Kidney epithelial cell (primary cell): ENCODE measurements at places on chromosomes 12 and 14.

GRCh38 chr12:3168223-3169221 lies 91.3 kb downstream of the TSPAN9 start:
- DNase-seq = peak; percentile 95

GRCh38 chr12:111440152-111440551 lies 34.4 kb downstream of the SH2B3 start:
- no peak for DNase-seq

GRCh38 chr12:71652656-71653055 lies 11.0 kb downstream of the ZFC3H1 start:
- no peak for DNase-seq

DNA sequence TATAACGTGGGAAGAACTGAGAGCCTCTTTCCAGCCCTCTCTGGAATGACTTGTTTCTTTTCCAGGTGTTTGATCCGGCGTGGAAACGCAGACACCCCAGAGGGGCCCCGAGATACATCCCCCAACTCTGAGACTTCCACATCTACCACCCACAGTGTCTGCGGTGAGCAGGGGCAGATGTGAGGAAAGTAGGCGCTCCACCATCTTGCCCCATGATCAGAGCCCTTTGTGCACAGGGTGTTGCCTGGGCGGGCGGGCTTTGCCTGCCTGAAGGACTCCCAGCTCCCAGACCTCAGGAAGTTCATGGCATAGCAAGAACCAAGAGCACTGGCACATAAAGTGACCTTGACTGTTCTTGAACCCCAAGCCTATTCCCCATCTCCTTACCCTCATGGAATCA lies 2.8 kb downstream of the CARMIL3 start:
- DNase-seq = no peak

DNA sequence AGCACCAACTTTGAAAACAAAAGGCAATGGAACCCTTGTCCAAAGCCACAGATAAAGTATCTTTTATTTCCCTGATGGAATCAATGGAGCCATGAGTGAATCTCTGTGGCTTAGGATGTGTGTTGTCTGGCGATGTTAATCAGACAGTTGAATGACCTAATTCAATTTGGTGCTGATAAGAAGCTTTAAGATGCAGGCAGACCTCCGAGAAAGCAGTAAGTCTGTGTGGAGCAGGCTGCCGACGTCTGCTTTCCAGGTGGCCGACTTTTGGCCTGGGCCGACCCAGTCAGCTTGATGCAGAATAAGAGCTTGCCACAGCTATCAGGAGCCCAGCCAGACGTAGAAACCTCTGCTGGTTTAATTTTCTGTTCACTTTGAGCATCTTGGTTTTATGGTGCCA lies 21.1 kb upstream of the TMEM132C start:
- no peak for DNase-seq

DNA sequence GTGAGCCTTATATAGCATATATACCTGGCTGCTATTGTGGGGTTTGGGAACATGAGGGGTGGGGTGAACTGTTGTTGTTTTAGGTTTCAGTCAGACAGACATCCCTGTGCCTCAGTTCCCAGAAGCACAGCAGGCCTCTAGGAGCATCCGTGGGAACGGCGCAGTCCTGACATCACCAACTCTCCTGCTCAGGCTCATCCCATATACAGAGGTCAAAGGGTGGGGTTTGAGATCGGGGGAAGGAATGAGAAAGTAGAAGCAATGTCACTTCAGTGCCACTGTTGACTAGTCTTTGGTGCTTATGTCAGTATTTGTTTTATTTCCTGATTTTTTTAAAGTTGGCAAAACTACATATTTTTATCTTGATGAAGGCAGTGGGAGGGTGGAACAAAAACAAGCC lies 43.1 kb upstream of the A2ML1 start:
- DNase-seq = no peak

DNA sequence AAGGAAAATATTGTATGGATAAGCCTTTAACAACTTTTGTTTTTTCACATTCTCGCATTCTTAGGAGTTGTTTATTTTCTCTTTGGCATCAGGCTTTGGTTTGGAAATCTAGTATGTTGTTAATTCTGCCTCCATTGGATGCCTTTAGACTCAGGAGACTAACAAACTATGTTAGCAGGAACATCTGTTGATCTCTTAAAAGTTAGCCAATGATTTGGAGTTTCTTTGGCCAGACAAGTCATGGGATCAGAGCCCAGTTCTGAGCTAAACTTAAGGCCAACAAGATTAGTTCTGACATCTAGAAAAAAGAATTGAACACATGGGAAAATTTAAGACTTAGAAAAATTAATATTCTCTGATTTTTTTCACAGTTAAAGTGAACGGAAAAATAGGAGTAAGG lies 35.3 kb upstream of the STRAP start:
- DNase-seq = no peak

DNA sequence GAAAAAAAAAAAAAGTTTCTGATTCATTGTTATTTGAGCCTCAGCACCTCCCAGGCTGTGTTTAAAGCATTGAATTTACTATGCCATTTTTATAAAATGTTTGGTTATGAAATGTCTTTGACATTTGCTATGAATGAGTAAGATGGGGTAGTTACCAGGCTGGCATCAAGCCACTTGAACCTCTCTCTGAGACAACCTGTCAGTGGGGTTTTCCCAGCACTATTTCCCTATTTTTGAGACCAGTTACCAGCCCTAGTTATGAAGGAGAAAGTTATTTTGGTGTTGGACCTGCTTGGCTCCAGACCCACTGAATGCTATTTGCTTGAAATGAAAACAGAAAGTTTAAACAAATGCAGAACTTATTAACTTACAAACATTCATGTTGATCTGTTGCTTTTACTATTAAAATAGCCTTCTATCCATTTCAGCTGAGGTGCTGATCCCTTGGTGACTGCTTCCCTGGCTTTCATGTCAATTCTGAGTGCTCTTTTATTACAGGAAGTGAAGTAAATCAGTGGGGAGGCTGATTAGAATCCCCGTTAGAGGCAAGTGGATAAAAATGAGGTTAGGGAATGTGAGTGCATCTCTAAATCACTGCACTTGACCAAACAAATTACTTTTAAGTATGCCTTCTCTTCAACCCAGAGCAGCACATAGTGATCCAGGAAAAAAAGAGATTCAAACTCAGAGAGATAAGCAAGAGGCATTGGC lies 37.8 kb downstream of the LLPH start:
- DNase-seq = no peak

GRCh38 chr12:131773582-131774221 lies 54.5 kb upstream of the MMP17 start:
- DNase-seq = no peak

GRCh38 chr14:24307156-24307574 lies 612 bp downstream of the CIDEB start:
- DNase-seq = no peak

- DNase-seq = no peak
Observed at GRCh38 chr12:33012226-33012625, 115.6 kb upstream of the PKP2 start.

DNA sequence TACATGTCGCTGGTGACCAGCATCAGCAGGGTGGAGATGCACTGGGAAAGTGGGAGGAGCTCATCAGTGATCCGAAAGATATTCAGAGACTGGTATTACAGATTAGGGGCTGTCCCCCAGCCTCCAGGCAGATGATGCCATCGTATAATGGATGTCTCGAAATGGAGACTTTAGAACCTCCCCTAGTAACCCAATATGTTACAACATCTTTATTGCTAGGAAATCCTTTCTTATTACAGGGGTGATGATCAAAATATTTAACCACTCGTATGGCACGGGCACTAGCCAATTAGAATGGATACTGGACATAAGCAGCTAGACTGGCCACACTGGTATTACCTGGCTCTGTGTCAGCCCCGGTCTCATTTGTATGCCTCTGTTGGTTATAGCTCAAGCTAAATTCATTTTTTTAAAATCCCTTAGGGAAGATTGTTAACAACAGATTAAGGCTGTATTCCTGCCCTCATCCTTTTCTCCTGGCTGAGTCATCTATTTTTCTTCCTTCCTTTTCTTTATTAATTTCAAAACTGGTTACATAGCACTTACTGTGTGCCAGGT lies 10.8 kb upstream of the CEBPE start:
- no peak for DNase-seq

- DNase-seq = no peak
Observed at GRCh38 chr12:98194591-98194990, 320.8 kb upstream of the TMPO start.

- no peak for DNase-seq
Observed at GRCh38 chr12:130978785-130979184, 25.1 kb downstream of the ADGRD1 start.

- no peak for DNase-seq
Observed at GRCh38 chr12:93173178-93173957, 204.4 kb upstream of the NUDT4 start.
